Urinary bladder (tissue), 4 donors: ENCODE measurements at places on chromosomes 4 and X. TPM values are rescaled to one million over a fixed set of nuclear protein-coding genes. Genes with fewer than 3 reads are reported as not detected.

The NUDT10 gene
- total RNA-seq = 5.6 TPM

The PDE6B gene
- total RNA-seq = 6.2 TPM

The DCAF12L1 gene
- total RNA-seq = 0.90 TPM

The CSAG1 gene
- not detected for total RNA-seq

The CXCL8 gene
- 1.1 TPM for total RNA-seq

The ZBTB49 gene
- total RNA-seq = 8.2 TPM

The CT45A1 gene
- not detected for total RNA-seq

The HS6ST2 gene
- total RNA-seq = 8.6 TPM

The EXOSC9 gene
- total RNA-seq = 30.1 TPM
